ENCODE measurements at places on chromosomes 4 and X. TPM values are rescaled to one million over a fixed set of nuclear protein-coding genes. Genes with fewer than 3 reads are reported as not detected.

KLHL4 gene
- not detected for total RNA-seq

ZNF711 gene
- total RNA-seq: 0.30 TPM

GAGE1 gene
- not detected for total RNA-seq

KCNIP4 gene
- total RNA-seq: not detected

SSX2 gene
- not detected for total RNA-seq

TCEAL5 gene
- total RNA-seq: not detected

- no peak for DNase-seq
- H3K36me3 ChIP-seq: no peaks in the 10 kb centered on the region
- H3K4me1 ChIP-seq: no peaks in the 10 kb centered on the region
- no peak overlapping the region for H3K4me3 ChIP-seq
- no peaks in the 10 kb centered on the region for H3K27me3 ChIP-seq
- H3K27ac ChIP-seq: no peak overlapping the region
Observed at GRCh38 chr4:68962868-68963267, 11.3 kb upstream of the UGT2A3 start.

DNA sequence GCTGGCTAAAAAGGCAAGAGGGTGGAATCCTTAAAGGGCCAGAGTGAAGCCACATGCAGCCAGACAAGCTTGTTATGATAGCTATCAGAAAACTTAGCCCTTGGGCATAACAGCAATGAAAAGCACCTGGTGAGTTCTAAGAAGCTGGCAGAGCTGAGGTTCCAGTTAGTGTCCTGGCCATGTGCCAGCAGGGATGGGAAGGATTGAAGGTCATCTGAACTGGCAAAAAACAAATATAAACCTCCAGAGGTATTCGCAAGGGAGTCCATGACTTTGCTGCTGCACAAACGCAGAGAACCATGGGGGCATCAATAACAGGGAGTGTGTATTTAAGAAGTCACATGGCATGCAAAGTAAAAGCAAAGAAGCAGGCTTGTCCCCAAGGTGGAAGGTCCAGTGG is 208.9 kb downstream of the FAM47A start:
- H3K4me1 ChIP-seq: no peaks in the 10 kb centered on the region
- no peak for DNase-seq
- H3K27me3 ChIP-seq: no peaks in the 10 kb centered on the region

GRCh38 chr4:101269682-101270081 is 77.6 kb downstream of the PPP3CA start:
- H3K4me3 ChIP-seq: no peak overlapping the region
- H3K36me3 ChIP-seq: peaks cover 2% of the 10 kb centered on the region
- H3K4me1 ChIP-seq: peaks cover 10% of the 10 kb centered on the region
- no peak overlapping the region for H3K27ac ChIP-seq
- no peak for DNase-seq
- H3K27me3 ChIP-seq: no peaks in the 10 kb centered on the region

DNA sequence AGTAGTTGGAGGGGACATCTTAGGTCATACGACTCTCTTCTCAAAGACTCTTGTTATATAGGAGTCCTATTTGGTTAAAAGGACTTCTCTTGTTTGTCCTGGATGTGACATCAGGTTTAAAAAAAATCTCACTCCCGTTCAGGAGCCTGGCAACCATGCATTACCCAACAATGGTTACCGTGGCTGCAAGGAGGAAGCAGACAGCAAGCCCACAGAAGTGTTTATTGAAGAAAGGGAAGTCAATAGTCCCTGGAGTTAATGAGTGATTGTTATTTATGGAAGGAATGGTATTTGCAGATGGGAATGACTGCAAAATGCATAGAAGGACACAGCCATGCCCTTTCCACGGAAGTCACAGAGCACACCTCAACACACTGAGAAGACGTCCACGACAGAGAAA is 75.9 kb upstream of the ENPP6 start:
- H3K4me3 ChIP-seq: no peak overlapping the region
- no peak for DNase-seq
- no peak overlapping the region for H3K27ac ChIP-seq
- H3K4me1 ChIP-seq: peaks cover 10% of the 10 kb centered on the region
- H3K27me3 ChIP-seq: no peaks in the 10 kb centered on the region

- H3K36me3 ChIP-seq: peaks cover 20% of the 10 kb centered on the region
- no peaks in the 10 kb centered on the region for H3K27me3 ChIP-seq
- no peak for DNase-seq
- H3K4me3 ChIP-seq: no peak overlapping the region
Observed at GRCh38 chr4:1327526-1328266, 19.3 kb upstream of the UVSSA start.

DNA sequence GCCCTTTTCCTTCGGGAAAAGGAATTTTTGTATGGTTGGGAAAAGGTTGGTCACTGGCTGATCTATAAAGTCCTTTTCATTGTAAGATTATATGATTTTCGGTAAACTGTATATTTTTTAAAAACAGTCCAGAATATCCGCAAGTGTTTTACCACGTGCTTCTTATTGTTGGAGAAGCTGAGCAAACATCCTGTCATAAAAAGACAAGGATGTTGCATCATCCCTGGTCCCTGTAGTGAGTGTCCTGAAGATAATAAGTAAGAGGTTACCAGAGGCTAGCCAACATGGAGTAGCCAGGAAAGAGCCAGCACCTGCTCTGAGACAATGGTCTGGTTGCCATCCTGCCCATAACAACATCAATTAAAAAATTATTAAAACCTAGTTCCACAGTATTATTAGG is 5.1 kb downstream of the CXCL9 start:
- H3K27me3 ChIP-seq: peaks cover 11% of the 10 kb centered on the region
- H3K4me1 ChIP-seq: peaks cover 11% of the 10 kb centered on the region
- H3K27ac ChIP-seq: no peak overlapping the region
- H3K36me3 ChIP-seq: no peaks in the 10 kb centered on the region
- DNase-seq: no peak

DNA sequence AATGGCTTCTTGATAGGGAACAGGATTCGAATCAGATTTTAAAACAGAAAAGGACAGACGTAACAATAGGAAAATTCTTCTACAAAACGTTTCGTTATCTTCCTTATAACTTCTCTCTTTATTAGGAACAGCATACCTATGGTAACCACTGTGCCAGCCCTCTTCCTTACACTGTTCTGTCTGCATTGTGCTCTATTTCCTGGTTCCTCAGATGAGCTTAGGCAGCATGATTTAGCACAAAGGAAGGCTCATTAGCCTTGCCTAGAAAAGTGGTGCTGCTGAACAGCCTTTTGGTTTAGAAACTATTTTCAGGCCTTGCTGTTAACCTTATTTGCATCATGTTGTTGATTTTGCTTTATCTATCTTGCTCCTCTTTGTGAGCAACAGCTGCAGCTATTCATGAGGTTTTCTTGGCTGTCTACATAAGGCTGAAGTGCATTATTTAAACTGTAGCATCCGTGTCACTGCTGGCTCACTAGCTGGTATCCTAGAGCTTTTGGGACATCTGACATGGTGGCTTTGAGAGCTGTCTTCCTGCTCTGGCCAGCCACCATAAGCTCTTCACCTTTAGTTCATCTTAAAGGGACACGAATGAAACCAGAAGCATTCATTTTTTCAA is 69.9 kb upstream of the NRK start:
- no peaks in the 10 kb centered on the region for H3K36me3 ChIP-seq
- H3K27me3 ChIP-seq: no peaks in the 10 kb centered on the region
- no peaks in the 10 kb centered on the region for H3K4me1 ChIP-seq

DNA sequence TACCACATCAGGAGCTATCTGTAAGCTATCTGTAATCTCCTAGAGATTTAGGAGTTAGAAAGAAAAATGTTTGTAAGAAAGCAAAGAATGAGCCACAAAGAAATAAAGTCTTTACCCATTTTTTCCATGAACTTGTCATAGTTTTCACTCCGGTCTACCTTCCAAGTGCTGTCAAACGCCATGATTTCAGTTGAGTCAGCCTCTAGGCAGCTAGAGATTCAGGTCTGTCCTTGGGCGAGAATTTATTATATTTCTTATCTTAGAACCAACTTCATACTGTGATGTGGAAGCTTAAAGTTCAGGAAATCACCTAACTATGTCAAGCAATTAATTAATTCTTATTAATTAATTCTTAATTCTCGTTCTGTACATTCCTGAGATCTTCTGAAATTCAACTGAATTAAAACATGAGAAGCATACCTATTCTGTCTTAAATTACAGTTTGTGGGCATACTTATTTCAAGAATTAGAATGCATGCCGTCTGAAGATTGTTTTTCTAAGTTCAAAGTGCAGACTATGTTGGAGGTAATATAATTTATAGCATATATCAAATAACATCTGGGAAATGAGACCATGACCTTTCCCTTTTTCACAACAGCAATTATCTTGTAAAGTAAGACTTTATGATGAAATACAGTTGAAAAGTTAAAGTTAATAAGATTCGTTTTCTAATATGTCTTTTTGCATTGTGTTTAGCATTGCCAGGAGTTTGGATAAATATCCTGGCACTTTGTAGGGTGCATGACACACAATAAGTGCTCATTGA is at the start of gene FABP2:
TSS of gene FABP2 (minus strand) at position 218 of the 767 bp plus-strand sequence. CDS start at position 182, 36 bp downstream.
- no peak within 1 kb of the TSS for H3K27ac ChIP-seq
- H3K4me3 ChIP-seq: no peak within 1 kb of the TSS
- no peaks in the 10 kb centered on the region for H3K4me1 ChIP-seq
- no peak for DNase-seq

GRCh38 chr4:173005912-173006633 is 162.5 kb upstream of the GALNT7 start:
- H3K27me3 ChIP-seq: peaks cover 4% of the 10 kb centered on the region
- no peak for DNase-seq
- no peaks in the 10 kb centered on the region for H3K36me3 ChIP-seq

DNA sequence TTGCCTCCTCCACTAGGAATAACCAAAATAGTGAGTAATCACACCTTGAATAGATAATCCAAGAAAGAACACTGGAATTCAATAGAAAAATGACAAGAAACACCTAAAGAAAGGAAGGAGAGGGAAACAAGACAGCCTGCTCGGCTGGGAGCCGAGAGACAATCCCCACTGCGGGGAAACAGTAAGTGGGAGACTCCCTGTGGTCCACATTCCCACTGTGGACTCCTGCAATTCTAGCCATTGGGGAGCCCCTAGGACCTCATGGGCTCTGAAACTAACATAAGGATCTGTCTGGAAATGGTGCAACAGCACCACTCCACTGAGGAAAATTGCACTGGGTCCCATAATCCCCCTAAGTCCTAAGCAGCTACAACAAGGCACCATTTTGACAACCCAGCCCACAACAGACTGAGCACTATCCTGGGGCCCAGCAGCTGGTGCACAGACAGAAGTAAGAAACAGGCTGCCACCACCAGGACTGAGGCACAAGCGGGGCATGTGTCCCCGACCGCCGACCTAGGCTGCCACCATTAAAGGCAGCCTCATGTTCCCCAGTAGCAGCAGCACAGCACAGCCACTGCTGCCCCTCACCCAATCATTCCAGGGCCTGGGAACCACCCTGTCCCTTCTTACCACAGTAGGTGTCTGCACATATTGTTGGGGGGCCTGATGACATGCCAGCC is 14.2 kb downstream of the LRBA start:
- H3K27ac ChIP-seq: no peak overlapping the region
- peaks cover 10% of the 10 kb centered on the region for H3K4me1 ChIP-seq
- DNase-seq: no peak
- H3K27me3 ChIP-seq: no peaks in the 10 kb centered on the region

- H3K4me3 ChIP-seq: no peak overlapping the region
- H3K27ac ChIP-seq: no peak overlapping the region
- no peaks in the 10 kb centered on the region for H3K4me1 ChIP-seq
- no peaks in the 10 kb centered on the region for H3K36me3 ChIP-seq
- H3K27me3 ChIP-seq: peaks cover 30% of the 10 kb centered on the region
- DNase-seq: no peak
Observed at GRCh38 chrX:153888344-153888743, 2.4 kb upstream of the L1CAM start.
